Renal cortex interstitium (tissue), 15 donors: ENCODE measurements at places on chromosomes 3 and 15. TPM values are rescaled to one million over a fixed set of nuclear protein-coding genes. Genes with fewer than 3 reads are reported as not detected.

DNA sequence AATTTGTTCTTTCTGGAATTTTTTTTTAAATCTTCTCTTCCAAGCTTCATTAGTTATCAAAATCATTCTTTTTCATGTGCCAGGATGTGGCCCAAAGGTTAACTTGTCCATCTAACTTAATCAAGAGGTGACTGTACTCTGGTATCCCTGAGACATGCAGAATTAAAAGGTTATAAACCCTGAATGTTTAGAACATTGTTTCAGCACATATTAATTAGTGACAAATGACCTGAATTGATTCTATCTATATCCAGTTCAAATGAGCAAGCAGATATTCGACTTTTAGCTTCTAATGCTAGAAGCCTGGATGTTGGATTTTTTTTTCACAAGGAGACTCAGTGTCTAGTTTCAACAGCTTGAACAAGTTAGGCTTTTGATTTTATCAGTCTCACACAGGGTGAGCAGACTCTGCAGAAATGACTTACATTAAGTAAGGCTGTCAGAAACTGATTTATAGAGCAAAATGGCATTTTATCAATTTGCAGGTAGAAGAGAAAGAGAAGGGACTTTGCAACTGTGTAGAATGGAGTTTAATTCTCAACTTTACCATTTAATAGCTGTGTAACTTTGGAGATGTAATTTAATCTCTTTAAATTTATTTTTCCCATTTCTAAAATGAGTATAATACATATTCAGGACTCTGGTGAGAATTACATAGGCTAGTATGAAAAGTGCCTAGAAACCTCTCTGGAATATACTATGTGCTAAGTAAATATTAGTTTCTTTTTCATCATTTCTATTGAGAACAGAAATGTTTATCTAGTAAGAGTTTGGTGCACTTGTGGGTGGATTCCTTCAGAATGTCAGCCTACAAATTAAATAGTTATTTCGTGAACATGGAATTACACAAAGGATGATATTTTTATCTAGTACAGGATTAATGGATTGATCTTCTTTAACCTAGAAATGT, 100.0 kb downstream of the ALCAM start:
- no peak for DNase-seq

- DNase-seq, result no peak
Measured at GRCh38 chr3:194114123-194114522, 21.8 kb upstream of the HES1 start.

GRCh38 chr3:142888481-142889211, at the start of gene PCOLCE2:
PCOLCE2 (minus strand) TSS chr3:142889083; CDS start chr3:142888896, 187 bp downstream.
- DNase-seq, result peak; percentile 37

Gene CKMT1B
- polyA plus RNA-seq, result 2.3 TPM

GRCh38 chr3:10518506-10519150, 13.2 kb upstream of the ATP2B2 start:
- no peak for DNase-seq

Gene TRAK1
- 42.3 TPM for polyA plus RNA-seq

DNA sequence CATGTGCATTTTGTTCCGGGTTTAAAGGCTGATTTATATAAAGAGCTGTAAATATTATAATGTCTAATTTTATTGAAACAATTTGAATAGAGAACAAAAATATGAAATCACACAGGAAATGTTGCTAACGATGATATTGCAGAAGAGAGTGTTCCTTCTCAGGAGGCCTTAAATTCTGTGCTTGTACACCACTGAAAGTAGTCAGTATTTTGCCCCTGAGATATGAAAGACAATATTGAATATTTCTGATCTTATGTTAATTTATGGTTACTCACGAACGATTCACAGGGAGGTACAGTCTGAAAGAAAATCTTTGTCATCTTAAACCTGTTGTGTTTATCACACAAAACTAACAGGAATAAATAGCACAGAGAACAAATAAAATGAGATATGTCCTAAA, 213.2 kb upstream of the PLSCR5 start:
- no peak for DNase-seq

- DNase-seq, result no peak
Measured at GRCh38 chr15:54206586-54207321, 228.5 kb downstream of the UNC13C start.

GRCh38 chr3:126541628-126542339, 16.9 kb downstream of the C3orf22 start:
- no peak for DNase-seq
